Ovary (tissue), 10 donors: ENCODE measurements at places on chromosomes 13 and 19. TPM values are rescaled to one million over a fixed set of nuclear protein-coding genes. Genes with fewer than 3 reads are reported as not detected.

GRCh38 chr13:28056970-28057712 lies 43.2 kb downstream of the FLT3 start:
- DNase-seq: no peak

- no peak for DNase-seq
These were observed 12.5 kb downstream of the CRTC1 start for GRCh38 chr19:18696023-18696422.

GRCh38 chr19:41911889-41912731 lies 16.1 kb downstream of the ERFL start:
- DNase-seq: no peak

DNA sequence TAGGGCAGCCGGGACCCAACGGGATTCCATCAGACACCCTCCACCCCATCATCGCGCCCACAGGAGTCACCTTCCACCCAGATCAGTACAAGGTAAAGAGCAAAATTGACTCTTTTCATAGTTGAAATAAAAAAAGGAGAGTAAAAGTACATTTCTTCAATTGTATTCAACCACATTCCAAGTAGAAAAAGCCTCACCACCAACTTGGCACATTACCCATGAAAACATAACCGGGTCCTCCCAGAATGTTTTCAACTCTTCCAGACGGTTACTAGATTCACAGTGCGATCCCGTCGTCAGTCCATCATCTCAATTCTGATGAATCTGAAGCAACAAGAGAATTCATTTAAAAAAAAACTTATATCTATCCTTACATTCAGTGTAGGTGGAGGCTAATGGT lies 125.2 kb downstream of the RAB20 start:
- DNase-seq: no peak

ZNF841 gene
- 30.1 TPM for total RNA-seq

STRN4 gene
- 85.3 TPM for total RNA-seq

TSSK6 gene
- 0.95 TPM for total RNA-seq

GRCh38 chr19:8640402-8641004 lies 10.1 kb downstream of the NFILZ start:
- DNase-seq: no peak

- DNase-seq: peak; percentile 1
These were observed 27.1 kb upstream of the GRTP1 start for GRCh38 chr13:113390874-113391497.

- no peak for DNase-seq
These were observed 32.9 kb downstream of the NAXD start for GRCh38 chr13:110648146-110648819.

ERICH4 gene
- total RNA-seq: not detected

GRCh38 chr13:30366088-30366487 lies 56.2 kb upstream of the UBE2L5 start:
- no peak for DNase-seq

CDX2 gene
- not detected for total RNA-seq

DNA sequence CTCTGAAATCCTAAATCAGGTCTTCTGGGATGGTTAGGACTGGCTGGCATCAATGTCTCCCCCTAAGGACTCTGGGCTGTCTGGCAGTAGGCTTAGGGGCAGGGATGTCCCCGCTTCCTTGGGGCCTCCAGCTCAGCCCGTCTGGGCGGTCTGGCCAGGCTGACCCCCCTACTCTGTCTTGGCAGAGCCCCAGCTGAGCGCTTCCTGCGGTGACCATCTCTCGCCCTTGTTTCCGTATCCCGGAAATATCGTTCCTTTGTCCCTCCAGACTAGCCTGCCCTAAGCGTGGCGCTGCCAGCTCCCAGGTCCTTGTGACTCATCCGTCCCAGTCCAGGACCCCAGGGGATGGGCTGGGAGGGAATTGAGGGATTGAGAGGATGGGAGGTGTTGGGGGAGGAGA lies 11.3 kb downstream of the GTPBP3 start:
- no peak for DNase-seq

SIGLEC11 gene
- 65.7 TPM for total RNA-seq

DNA sequence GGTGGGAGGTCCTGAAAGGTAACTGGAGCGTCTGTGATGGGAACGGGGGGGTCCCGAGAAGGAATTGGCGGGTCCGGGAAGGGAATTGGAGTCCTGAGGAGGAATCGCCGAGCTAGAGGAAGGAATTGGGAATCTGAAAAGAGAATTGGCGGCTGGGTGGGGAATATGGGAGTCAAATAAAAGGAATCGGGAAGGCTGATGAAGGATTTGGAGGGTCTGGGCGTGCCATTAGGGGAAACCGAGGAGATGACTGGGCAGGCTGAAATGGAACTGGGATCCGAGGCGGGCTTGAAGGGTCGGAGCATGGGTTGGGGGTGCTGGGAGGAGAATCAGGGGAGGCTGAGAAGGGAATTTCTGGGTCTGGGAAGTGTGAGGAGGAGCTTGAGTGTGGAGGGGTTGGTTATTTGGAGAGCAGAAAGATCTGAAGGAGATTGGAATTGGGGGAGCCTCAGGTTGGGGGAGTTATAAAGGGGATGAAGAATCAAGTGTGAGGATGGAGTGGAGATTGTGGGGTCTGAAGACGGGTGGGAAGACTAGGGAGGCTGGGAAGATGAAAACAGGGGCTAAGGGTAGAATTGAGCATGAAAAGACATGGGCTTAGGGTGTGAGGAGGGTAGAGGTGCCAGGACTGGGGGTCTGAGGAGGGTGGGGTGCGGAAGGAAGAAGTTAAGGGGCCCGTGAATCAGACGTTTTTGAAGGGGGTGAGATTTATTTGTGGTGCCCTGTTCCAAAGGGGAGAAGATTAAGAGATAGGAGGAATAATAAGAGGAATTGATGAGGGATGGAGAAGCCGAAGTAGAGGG lies 718 bp downstream of the ACTN4 start:
- DNase-seq: no peak

DNA sequence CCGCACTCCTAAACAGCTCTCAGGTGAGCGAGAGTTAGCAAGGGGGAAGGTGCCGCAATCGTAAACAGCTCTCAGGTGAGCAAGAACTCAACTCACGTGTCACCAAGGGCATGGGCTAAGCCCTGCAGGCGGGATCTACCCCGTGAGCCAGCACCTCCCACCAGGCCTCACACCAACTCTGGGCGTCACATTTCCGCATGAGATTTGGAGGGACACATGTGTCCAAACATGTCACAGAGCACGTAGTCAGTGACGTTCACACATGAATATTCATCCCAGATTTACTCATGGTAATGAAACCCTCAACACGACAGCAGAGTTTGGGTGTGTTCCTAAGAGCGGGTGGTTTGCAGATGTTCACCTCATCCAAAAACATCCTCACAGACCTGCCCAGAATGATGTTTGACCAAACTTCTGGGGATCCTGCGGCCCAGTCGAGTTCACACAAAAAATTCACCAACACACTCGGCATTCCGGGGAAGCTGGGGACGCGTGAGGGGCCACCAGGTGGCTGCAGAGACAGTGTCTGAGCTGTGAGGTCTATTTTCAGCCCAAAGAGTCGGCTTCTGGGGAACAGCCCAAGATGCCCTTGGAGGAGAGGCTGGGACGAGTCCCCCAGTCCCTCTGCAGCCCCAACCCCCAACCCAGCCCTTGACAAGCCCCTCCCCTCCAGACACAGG lies 19.6 kb downstream of the C2CD4C start:
- DNase-seq: no peak

AP1M2 gene
- 45.5 TPM for total RNA-seq

PTGER1 gene
- total RNA-seq: 0.32 TPM

- DNase-seq: no peak
These were observed 7.6 kb downstream of the TINCR start for GRCh38 chr19:5560156-5560555.

NKPD1 gene
- 0.15 TPM for total RNA-seq

DNA sequence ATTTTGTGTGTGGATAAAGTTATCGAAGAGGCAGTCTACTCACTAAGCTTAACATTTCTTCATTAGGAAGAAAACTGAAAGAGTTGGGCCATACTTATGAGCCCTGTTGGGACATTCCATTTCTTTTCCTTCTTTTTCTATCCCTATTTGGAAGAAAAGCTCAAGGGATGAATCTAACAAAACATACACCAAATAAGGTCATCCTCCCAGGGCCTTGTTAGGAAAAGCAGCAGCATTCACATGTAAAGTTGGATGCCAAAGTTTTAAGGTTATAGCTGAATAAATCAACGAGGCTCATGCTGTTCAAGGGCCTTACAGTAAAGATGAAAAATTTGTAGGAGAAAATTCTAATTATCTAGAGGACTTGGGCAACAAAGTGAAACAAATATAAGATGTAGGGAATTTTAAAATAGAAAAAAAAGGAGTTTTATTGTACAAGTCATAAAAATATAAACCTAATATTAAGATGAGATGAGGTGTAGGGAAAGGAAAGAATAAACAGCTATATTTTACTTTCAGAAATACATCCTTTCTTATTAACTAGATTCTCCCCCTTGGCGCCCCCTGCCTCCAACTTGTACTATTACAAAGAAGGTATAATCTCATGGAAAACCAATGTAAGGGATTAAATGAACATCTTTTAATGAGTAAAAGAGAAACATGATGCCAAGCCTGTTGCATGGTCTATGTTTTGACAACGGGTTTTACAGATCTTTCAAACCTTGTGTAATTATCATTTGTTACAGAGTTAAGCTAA lies 160.4 kb downstream of the PCDH20 start:
- no peak for DNase-seq

DNA sequence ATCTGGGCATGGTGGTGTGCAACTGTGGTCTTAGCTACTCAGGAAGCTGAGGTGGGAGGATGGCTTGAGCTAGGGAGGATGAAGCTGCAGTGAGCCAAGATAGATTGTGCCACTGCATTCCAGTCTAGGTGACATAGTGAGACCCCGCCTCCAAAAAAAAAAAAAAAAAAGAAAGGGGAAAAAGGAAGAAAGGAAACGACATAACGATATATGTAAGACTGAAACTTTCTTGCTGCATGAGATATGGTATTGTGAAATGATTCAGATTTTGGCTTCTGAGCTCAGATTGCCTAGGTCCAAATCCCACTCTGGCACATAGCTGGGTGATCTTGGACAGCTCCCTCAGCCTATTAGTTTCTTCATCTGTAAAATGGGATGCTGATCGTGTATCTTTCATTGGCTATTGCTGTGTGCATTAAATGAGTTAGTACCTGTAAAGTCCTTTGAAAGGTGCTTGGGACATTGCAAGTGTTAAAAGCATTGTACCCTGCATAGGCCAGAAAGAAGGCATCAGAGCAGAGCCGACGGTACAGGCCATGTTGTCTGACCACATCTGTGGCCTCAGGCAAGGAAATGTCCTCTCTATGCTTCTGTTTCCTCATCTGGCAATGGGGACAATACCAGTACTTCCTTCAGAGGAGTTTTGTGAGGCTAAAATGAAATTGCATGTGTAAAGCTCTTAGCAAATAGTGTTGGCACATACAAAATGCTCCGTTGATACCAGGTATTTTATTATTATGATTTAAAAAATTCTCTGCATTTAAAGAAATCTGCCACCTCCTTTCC lies 32.6 kb upstream of the SLC46A3 start:
- no peak for DNase-seq

- DNase-seq: no peak
These were observed 12.3 kb downstream of the PLD3 start for GRCh38 chr19:40360708-40361241.

CEACAM5 gene
- total RNA-seq: 1.3 TPM

AKT2 gene
- total RNA-seq: 112 TPM

DNA sequence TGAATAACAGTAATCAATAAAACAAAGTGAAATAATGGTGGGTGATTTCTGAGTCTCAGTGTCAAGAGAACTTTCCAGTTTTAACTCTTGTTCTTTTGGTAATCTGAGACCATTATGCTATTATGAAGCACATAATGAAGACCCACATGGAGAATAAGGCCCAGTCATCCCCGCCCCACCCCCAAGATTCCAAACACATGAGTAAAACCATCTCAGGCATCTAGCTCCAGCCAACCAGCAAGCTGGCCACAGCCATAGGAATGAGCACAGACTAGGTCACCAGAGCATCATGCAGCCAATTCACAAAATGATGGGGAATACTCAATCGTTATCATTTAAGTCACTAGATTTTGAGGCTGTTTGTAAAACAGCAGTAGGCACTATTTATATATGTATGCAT lies 1769.0 kb upstream of the PCDH20 start:
- no peak for DNase-seq

DNA sequence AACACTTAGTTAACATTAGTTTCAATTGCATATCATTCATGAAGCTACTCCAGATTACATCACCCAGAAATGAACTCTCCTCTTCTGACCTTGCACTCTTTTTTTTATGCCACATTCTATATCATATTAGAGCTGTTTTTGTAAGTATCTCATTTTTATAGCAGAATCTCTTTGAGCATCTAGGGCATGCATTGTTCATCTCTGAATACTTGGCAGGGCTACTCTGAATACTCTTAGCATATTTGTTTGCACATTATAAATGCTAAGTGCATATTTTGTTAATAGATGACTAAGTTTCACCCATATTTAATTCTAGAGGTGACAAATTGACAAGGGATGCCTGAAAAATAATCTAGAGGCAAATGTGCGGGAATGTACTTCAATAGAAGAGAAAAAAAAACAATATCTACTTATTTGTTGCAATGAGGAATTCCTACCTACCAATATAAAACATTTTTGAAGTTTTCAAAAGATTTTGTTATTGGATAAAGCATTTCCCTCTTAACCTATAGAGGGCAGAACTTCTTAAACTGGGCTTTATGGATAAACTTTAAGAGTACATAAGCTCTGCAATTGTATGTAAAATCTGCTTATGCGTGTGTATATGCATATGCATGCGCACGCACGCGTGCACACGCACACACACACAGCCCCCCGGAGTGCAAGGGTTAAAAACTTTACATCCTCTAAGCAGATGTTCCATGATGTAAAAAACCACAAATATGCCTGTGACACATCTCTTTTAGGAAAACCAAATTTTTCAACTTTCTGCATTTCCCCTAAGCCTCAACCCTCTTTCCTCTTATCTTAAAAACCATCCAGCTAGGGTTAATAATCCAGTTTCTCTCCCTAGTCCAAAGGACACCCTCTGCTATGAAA lies 73.0 kb upstream of the OXGR1 start:
- no peak for DNase-seq

DNA sequence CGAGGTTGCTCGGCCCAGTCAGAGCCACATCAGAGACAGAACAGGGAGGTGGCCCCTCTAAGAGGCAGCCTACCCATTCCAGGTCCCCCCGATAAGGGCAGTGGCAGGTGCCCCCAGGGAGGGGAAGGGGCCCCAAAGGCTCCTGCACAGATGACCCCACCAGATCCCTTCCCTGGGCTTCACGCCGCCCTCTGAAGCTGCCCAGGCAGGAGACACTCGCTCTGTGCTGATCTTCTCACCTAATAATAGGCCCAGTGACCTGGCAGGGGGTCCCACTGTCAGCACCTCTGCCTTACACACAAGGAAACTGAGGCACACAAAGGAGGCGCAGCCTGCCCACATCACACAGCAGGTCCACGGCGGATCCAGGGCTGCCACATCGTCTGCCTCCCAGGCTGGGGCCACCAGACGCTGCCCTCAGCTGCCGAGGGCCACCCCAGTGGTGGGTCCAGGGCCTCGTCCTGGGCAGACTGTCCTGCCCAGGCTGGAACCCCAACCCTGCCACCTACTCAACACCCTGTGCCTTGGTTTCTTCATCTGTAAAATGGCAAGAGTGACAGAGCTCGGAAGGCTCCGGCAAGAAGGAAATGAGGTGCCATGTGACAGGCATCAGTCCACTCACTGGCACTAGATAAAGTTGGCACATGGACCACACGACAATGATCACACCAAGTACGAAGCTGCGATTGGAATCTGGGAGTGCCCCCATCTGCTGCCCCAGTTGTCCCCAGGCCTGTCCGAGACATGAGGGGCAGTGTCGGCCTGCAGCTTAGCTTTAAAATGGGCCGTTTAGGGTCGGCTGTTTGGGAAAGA lies 56.5 kb downstream of the KLF2 start:
- no peak for DNase-seq

ZNF823 gene
- 9.5 TPM for total RNA-seq

ATXN8OS gene
- total RNA-seq: not detected

GRCh38 chr13:113458253-113459065 lies 5.2 kb upstream of the ADPRHL1 start:
- DNase-seq: no peak
